ENCODE measurements at places on chromosomes 7 and 10.

GRCh38 chr10:27457966-27458365 lies 46.1 kb upstream of the RAB18 start:
- DNase-seq, result no peak

DNA sequence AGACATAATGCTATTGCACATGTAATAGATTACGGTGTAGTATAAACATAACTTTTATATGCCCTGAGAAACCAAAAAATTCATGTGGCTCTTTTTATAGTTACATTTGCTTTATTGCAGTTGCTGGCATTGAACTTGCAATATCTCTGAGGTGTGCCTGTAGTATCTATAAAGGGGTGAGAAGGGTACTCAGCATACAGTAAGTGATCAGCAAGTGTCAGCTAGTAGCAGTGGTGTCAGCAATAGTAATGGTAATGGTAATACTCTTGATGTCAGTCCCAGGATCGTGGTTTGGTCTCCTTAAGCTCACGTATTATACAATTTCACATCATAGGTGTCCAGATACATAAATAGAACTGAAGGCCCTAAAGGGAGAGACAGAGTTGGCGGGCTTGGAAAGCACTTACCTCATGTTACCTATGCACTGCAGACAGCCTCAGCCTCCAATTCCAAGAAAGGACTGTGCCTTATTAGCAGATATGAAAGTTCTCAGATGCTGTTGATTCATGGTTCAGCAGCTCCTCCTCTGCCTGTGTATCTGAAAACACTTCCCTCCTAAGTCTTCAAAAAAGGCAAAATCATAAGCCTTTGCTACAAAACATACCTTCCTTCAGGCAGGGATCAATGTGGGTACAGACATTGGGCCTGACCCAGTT lies 6.6 kb upstream of the GIMAP7 start:
- DNase-seq, result no peak

DNA sequence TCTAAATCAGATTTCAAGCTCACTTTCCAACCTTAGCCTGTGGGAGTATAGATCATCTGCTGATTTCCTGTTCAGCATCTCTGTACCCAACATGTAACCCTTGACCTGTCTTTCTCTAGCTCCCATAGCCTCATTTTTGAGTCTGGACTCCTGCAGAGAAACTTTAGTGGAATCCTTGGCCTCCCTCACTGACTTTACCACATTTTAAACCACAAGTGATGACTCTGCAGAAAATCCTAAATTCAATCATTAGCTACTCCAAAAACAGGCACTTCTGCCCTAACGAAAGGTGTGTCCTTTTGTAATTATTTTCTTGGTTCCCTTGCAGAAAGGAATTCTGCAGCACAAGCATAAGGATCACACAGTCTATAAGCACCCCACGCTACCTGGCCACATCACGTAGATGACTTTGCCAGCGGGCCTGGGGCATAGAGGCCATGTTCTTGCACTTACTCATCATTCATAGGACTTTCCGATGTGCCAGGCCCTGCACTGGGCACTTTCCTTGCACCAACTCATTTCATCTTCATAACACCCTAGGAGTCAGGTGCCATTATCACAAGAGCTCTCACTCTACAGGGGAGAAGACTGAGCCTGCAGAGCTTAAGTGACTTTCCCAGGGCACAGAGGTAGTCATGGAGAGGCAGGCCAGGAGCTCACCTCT lies 57.2 kb upstream of the OPALIN start:
- DNase-seq, result no peak

DNA sequence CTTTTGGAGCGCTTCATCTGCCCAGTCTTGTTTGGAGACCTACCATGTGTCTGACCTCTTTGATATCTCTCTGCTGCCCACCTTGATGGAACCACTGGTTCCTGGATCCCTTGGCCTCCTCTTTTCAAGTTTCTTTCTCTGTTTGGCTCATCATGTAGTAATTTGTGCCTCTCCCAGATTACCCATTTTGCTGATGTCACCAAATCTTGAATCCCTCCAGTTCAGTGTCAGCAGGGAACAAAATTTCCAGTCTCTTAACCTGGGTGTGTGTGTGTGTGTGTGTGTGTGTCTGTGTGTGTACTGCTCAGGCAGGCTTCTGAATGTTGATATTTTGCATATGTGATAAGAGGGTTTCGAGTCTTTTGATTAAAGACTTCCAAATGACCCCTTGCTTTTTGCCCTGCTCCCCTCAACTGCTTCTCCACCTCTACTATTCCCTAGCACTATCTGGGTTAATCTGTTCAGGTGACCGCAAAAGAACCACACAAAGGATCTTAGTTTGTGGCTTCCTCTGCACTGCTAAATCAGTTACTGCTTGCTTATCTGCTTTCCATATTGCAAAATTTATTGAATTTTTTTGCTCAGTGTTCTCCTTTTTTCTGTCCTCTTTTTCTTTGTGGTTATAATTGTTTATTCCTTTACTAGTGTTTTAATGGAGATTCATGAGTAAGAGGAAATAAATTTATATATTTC lies 25.7 kb downstream of the MYO3A start:
- DNase-seq, result no peak

DNA sequence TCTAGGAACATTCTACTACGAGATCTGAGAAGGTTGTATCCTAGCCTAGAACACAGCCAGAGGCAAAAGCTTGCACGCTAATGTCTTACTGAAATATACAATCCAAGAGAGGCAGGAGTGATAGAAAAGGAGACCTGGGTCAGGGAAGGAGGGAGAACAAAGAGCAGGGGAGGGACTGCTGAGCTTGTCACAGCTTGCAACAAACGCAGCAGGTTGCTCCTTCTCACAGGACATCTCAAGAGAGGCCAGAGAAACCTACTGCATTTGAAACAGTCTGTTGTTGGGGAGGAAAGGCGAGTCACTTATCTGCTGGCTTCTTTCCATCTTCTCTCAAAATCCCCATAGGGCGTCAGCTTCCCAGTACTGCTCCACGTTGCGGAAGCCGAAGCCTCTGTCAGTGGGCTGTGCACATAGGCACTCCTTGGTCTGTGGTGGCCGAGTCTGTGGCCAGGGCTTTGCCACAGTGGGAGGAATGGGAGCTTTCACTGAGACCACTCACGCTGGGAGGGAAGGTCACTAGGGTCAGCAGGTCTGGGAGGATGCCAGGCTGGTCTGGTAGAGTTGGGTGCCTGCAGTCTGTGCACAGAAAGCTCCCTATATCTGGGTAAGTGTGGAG lies 25.8 kb upstream of the GPNMB start:
- no peak for DNase-seq

DNA sequence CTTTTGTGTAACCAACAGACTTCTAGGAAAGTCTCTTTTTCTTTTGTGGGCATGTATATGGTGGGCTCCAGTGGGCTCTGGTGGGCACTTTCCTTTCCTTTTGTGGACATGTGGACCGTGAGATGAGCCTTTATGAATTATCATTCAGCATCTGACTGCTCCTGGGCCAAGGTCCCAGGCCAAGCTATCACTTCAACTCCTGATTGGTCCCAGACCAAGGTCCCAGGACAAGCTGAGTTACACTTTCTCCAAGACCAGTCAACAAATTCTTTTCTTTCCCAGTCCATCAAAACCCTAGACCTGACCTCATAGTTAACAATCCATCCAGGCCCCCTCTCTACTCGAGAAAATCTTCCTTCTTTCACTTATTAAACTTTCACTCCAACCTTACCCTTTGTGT lies 1.0 kb downstream of the AKR1C8 start:
- DNase-seq, result no peak

Data from stimulated activated CD4-positive, alpha-beta T cell treated with anti-CD3 and anti-CD28 coated beads, Interleukin-1b, Interleukin-23, amount 100 ng/mL, for 1 hour (primary cell).